ENCODE measurements at places on chromosomes 3 and 15.

DNA sequence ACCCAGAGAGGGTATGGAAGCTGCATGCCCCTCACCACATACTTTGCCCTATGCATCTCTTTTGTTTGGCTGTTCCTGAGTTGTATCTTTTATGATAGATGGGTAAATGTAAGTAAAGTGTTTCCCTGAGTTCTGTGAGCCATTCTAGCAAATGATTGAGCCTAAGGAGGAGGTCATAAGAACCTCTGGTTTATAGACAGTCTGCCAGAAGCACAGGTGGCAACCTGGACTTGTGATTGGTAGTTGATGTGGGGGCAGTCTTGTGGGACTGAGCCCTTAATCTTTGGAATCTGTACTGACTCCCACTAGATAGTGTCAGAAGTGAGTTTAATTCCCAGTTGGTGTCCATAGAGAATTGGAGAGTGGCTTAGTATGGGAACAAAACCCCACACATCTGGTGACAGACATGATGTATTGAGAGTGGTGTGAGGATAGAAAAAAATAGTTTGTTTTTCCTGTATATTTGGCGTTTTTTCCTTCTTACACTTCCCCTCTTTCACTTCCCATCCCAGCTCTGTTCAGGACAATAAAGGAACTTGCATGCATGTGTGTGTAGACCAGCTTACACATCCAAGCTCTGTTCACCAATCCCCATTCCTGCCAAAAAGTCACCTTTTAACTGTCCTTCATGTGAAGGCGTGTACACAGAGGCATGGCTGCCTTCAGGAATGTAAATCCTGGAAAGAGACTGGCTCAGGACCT, 38.1 kb upstream of the SPPL2A start:
- DNase-seq = no peak

GRCh38 chr15:72902245-72902918, 118.8 kb upstream of the ADPGK start:
- no peak for DNase-seq

GRCh38 chr3:54830658-54831057, 97.2 kb downstream of the LRTM1 start:
- DNase-seq = no peak

DNA sequence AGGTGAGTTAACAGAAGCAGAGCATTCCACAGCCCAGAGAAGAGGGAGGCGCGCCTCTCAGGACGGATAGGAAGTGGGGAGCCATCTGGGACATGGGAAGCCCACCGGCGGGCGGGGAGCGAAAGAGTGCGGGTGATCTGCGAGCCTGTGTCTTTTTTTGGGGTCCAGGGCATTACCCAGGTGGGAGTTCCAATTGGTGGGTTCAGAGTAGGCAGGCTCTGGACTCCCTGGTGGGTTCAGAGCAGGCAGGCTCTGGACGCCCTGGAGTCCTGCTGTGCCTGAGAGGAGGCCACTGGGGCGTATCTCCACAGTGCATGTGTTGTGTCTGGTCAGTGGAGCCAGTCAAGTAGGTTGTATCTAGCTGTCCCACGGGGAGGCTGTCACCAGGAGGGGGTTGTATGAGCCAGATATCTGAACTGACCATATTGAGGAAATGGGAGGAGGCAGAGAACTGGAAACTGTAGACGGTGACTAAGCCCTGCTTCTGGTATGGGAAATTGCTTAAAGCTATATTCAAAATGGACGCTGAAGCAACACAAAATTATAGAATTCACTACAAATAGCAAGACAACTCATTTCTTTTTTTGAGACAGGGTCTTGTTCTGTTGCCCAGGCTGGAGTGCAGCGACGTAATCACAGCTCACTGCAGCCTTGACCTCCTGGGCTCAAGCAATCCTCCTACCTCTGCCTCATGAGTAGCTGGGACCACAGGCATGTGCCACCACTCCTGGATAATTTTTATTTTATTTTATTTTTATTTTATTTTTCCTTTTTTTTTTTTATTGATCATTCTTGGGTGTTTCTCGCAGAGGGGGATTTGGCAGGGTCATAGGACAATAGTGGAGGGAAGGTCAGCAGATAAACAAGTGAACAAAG, 34.5 kb upstream of the CHST2 start:
- peak; percentile 44 for DNase-seq

- DNase-seq = no peak
Observed at GRCh38 chr3:13332158-13332557, 88.0 kb downstream of the NUP210 start.

GRCh38 chr3:62625268-62625667, 249.9 kb downstream of the CADPS start:
- no peak for DNase-seq

GRCh38 chr3:123157598-123158287, 44.0 kb upstream of the SEC22A start:
- no peak for DNase-seq

- DNase-seq = no peak
Observed at GRCh38 chr15:63507878-63508818, 3.8 kb downstream of the USP3 start.

GRCh38 chr3:58074116-58074715, 66.0 kb downstream of the FLNB start:
- DNase-seq = no peak

Measured in CD4-positive, alpha-beta T cell (primary cell).